CD8-positive, alpha-beta memory T cell (primary cell): ENCODE measurements at places on chromosomes 16 and 17. TPM values are rescaled to one million over a fixed set of nuclear protein-coding genes. Genes with fewer than 3 reads are reported as not detected.

TRPV2 gene
- total RNA-seq: 67.3 TPM

NLRP1 gene
- total RNA-seq: 35.2 TPM

SPATA22 gene
- total RNA-seq: not detected

SLC9A5 gene
- total RNA-seq: 5.2 TPM

NPIPB9 gene
- total RNA-seq: 1.2 TPM

SRP68 gene
- total RNA-seq: 123 TPM

C17orf50 gene
- total RNA-seq: not detected

DNA sequence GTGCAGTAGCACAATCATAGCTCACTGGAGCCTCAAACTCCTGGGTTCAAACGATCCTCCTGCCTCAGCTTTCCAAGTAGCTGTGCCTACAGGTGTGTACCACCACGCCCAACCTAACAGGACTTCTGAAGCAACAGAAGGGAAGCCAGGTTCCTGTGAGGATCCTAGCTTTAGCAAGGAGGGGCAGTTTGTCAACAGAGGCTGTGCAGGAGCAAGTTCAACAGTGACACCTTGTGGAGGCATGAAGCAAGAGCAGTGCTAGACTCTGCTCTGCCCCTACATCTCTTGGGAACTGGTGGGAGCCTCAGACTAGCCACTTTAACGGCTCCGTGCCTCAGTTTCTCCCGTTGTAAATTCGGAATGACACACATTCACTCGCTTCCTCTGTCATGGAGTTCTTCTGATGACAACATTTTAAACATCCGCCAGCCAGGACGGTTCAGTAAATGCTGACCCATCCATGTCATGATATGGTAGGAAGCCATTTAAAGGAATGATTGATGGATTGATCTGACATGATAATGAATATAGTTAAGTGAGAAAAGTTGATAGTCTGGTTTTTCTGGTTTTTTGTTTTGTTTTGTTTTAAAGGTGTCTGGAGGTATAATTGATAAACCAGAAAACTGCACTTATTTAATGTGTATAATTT lies 218.7 kb downstream of the MRTFB start:
- DNase-seq: no peak

DNA sequence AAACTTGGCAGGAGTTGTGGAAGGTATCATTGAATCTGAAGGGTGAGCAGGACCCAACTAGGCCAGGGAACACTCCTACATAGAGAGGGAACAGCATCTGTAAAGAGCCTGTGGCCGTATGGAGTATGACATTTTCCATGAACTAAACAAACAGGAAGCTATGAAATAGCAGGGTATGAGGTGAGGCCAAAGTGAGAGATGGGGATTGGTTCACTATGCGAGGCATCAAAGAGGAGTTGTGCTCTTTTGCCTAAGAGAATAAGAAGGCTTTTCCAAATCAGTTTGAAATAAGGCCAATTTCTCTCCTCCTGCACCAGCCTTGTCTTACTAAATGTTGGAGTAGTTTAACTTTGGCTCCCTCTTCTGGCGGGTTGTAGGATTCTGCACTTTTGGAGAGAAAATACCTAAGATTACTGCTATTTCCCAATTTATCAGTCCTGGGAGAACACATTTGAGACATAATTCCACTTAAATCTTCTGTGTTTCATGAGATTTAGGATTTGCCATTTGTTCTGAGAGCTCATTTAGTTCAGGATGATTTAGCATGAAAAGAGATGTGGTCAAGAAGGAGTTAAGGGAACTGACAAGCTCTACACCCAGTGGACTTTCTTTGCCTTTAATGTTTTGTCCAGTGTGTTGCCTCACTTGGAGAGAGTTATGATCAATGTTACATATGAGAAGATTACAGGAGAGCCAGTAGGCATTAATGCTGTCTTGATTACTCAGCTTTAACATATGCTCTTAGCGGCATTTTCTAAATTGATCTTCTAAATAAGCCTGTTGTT lies 55.4 kb downstream of the TNRC6C start:
- DNase-seq: peak; percentile 34

DNA sequence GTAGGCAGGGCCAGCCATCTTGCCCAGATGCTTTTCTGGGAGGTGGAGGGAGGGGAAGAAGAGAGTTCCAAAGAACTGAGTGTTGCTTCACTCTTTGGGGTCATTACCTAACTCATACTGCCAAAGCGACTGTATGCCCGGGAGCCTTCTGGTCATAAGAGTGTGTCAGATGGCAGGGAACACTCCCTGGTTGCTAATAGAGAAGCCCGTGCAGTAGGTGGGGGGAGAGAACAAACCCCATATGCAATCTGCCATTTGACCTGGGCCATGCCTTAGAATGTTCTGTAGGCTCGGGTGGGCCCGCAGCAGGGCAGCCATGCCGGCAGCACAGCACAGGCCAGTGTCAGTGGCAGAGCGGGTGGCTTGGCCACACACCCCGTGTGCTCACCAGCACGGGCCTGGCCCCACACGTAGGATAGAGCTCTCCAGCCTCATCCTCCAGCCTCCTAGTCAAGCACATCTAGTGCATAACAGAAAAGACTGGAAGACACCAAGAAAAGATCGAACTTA lies 120.5 kb downstream of the SOCS1 start:
- no peak for DNase-seq

DNA sequence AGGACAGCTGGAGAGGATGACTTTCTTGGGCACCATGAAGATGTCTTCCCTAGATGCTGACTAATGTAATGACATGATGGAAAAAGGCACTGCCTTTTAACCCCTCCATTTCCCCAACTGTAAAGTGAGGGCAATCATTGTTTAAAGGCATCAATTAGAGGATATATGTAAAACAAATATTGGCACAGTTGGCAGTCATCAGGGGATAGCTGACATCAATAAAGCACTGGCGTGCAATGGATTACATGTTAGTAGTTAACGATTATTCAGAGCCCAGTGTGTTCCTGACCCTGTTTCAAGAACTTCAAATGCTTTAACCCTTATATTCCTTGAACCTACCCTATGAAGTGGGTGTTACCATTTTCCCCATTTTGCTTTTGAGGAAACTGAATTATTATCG lies 100.7 kb downstream of the TMEM114 start:
- no peak for DNase-seq

DNA sequence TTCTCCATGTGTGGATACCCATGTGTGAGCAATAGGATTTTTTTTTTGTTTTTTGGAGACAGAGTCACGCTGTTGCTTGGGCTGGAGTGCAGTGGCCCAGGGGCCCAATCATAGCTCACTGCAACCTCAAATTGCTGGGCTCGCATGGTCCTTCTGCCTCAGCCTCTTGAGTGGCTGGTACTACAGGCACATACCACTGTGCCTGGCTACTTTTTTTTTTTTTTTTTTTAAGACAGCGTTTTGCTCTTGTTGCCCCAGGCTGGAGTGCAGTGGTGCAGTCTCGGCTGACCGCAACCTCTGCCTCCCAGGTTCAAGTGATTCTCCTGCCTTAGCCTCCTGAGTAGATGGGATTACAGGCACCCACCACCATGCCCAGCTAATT lies 16.7 kb downstream of the MGRN1 start:
- no peak for DNase-seq

DNA sequence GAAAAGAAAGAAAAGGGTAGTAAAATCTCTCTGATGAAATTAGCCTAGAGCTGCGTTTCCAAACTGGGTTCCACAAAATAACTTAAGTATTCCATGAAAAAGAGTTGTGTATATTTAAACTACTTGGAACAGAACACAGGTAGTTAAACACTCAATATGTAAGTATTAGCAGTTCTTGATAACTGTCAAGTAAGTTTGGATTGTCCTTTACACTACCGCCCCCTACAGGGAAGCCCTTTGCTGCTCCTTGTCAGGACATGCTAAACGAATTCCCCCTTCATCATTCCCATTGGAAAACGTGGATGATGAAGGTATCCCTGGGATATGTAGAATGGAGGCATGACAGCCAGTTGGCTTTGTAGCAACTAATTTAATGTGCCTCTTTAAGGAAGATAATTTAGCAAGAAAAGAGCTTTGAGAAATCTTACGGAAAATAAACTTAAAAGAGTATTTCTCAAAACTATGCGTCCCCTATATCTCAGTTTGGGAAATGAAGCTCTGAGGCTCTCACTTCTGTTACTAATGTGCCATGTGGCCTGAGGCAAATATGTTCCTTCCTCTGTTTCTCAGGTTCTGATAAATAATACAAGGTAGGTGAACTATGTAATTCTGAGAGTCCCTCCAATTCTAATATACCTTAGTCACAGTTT lies 18.8 kb downstream of the NCBP3 start:
- peak; percentile 70 for DNase-seq

GRCh38 chr17:34195987-34196386 lies 59.1 kb upstream of the CCL2 start:
- DNase-seq: no peak

DNA sequence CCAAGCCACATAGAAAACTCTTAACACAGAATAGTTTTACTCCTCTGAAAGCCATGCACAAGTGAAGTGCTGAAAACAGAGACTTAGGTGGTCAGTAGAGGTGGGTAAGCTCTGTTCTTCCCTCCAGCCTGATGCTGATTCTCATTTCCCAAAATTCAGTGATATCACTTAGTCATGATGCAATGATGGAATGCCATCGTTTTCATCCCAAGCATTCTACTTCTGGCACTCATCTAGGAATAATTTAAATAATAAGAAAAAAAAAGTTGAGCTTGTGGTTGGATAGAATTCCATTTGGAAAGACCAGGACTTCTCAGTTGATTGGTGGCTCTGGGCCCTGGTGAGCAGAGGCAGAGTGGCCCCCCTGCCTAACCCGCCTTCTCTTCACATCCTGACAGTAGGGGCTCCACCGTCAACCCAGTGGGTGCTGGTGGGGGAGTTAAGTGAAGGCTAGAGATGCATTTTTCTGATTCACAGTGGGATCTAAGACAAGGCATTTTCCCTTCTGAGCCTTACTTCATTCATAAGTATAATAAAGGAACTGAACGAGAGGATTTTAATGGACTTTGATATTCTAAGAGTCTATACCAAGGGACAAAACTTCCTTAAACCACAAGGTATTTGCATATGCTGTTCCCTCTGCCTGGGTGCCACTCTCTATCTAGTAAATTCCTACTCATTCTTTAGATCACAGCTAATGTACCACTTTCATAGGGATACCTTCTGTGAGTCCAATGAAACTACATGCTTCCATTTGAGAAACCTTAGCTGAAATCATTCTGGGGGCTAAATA lies 310.3 kb upstream of the DYNLRB2 start:
- no peak for DNase-seq

- DNase-seq: no peak
These were observed 15.4 kb downstream of the NAA60 start for GRCh38 chr16:3458852-3459361.

DNA sequence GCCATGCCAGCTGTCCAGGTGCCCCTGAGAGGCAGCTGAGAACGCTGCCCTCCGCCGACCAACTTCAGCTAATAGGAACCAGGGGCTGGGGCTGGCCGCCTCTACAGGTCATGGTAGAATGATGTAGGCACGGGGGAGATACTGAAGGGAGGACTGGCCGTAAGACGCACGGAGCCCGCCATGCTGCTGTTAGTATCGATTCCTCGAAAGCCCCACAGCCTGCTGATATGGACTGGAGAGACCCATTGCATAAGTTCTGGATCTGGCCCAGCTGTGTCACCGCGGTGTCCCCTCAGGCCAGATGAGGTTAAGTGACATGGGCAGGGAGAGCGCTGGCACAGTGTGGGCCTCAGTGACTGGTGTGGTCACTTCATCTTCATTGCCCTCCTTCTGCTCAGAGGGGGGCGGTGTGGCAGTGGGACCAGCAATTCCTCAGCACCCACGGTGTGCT lies 75.6 kb downstream of the AMFR start:
- no peak for DNase-seq

- no peak for DNase-seq
These were observed 2.3 kb downstream of the DPEP2NB start for GRCh38 chr16:68013440-68013839.

- no peak for DNase-seq
These were observed 115.3 kb downstream of the ANKRD11 start for GRCh38 chr16:89375021-89375420.

DNA sequence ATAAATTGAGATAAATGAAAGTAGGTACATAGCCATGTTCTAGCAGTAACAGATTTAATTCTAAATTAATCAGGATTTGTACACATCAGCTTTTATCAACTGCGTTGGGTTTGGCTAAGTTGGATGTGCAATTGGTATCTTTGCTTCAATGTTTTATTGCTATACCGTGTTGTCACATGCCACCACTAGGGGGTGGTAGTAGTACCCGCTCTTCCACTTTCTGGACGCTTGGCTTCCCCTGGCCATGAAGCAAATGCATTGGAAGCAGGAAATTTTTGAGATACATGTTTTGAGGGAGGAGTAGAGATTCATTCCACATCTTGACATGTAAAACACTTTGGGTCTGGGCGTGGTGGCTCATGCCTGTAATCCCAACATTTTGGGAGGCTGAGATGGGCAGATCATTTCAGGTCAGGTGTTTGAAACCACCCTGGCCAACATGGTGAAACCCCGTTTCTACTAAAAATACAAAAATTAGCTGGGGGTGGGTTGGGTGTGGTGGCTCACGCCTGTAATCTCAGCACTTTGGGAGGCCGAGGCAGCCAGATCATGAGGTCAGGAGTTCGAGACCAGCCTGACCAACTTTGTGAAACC lies 58.6 kb downstream of the EMP2 start:
- peak; percentile 27 for DNase-seq

DNA sequence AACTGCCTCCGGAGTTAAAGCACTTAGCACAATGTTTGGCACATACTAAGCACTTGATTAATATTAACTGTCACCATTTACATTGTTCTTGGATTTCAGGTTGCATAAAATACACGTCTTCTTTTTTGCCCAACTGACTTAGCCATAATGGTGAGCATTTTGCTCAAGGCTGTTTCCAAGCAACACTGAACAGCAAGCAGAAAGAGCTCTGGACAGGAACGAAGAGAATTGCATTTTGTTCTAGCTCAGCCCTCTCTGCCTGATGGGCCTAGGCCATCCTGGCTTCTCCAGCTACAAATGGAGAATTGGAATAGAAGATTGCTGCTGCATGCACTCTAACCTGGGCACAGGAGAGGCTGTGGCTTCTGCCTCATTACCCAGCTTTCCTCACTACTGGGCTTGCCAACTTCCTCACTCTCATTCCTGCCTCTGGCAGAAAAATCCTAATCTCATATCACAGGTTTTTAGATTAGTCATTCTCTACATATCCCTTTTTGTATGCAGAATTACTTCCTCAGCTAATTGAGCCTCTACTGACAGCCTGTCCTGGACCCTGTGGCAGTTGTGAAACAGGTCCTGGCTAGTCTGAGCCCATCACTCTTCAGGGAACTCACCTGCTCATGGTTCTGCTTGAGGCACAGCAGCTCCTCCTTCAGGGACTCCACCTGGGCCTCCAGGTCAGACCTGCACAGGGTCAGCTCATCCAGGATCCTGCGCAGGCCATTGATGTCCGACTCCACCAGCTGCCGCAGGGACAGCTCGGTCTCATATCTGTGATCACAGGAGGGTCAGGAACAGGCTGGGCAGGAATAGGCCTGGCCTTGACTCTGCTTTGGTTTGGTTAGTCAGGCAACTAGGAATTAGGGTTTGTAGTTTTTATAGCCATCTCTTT lies 2.5 kb downstream of the KRT33A start:
- no peak for DNase-seq
